Activated CD8-positive, alpha-beta memory T cell treated with anti-CD3 and anti-CD28 coated beads for 24 hours (primary cell): ENCODE measurements at places on chromosomes 4 and X.

- DNase-seq, result no peak
These were observed 7.0 kb upstream of the FATE1 start for GRCh38 chrX:151708821-151709220.

DNA sequence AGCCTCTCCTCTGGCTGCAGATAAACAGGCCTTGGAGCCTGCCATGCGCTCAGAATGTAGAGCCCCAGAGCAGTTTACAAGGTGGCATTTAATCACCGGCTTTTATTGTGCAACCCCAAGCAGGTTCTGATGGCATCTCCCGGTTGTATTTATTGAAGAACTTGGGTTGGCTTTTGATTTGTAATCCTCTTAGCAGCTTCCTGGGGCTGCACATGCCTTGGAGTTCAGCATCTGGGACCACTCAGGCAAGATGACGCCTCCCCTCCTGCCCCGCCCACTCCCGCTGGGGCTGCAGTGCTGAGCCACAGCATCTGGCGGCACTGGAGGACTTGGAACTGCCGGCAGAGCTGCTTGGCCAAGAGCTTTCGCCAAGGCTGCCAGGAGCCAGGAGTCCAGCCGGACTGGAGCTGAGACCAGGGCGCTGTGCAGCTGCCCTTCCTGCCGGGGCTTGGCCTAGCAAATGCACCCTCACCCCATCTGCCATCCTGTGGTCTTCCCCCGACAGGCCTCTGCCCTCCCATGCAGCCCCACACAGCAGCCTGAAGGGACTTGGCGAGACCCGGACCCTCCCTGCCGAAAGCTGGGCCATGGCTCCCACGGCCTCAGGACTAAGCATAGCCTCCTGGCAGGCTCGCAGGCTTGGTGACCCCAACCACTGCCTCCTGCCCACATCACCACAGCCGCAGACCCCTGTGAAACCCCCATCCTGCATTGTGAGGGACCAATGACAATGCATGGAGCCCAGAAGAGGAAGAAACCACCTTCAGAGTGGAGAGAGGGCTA is 5.4 kb downstream of the HTRA3 start:
- DNase-seq, result no peak

GRCh38 chr4:185112104-185112503 is 31.0 kb upstream of the SLC25A4 start:
- no peak for DNase-seq

- DNase-seq, result no peak
These were observed 1889.4 kb downstream of the C4orf33 start for GRCh38 chr4:130985371-130985770.

GRCh38 chr4:62191451-62192240 is 991.5 kb downstream of the ADGRL3 start:
- no peak for DNase-seq

GRCh38 chr4:94452476-94453371 is 982 bp downstream of the PDLIM5 start:
- peak; percentile 64 for DNase-seq

DNA sequence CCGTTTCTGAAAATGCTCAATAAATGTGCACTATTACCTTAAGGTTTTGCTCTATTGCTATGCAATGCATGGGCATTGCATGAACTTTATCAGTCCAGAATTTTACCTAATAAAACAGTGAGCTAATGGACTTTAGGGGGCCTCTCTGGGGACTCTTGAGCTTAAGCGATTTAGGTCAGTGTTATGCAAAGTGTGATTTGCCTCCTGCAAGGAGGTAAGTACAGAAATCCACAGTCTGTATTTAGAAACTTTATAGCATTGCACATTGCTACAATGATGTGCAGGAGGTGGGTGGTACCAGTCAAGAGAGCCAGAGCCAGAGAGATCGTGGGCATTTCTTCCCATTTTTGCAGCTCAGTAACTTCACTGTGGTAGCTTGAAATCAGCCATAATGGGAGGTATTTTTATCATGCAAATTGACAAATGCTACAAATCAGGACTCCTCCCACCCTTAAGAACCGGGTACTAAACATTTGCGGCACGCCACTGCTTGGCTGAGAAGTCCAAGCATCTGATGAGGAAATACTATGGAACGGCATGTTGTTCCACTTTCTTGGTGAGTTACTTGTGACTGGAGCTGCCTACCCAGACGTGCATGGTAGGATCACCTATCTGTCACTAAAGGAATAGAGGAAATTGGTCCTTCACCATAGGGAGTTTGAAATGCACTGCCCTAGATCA is 174.6 kb upstream of the PGRMC2 start:
- DNase-seq, result no peak

DNA sequence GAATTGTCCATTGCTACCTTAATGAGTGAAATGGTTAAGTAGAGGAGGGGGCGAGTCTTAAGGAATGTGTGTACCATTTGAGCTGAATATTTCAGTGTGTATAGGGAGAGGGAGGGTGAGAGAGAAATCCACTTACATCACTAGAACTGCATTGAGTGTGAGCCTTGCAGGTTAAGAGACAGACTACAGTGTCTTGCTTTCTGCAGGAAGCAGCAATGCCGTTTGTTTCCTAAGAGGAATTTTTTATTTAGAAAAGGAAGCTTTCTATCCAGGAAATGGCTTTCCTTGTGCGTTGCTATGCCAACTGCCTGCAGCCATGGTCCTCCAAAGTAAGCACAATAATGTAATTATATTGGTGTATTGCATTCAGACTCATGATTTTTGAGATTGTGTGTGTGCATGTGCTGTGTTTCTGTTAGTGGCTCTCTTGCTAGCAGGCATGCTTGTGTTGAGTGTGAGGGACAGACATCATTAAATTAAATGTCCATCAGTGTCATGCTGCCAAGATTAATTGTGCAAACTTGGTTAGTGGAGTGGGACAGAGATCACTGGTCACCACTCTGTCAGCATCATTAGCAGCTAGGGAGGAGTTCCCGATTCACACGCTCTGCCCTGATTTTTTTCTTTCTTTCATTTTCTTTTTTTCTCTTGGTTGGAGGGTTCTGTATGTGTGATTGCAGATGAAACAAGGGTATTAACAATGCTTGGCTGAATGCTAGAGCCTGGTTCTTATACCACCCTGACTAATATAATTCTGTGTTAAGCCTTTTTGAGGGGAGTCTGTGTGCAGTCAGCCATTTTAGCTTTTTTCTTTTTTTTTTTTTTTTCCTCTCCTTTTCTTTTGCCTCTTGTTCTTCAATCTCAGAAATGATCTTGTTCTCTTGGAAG is 164.3 kb downstream of the RAPGEF2 start:
- DNase-seq, result no peak

GRCh38 chrX:150898343-150899190 is at the start of gene CD99L2:
TSS of gene CD99L2 (minus strand) at chrX:150898668. CDS start at chrX:150898588, 80 bp downstream.
- DNase-seq, result peak; percentile 96

- no peak for DNase-seq
These were observed 905 bp upstream of the GALNTL6 start for GRCh38 chr4:171812333-171812664.

- DNase-seq, result no peak
These were observed 4.5 kb downstream of the CYSLTR1 start for GRCh38 chrX:78322863-78323262.

GRCh38 chr4:39713691-39714090 is 15.8 kb downstream of the UBE2K start:
- no peak for DNase-seq

DNA sequence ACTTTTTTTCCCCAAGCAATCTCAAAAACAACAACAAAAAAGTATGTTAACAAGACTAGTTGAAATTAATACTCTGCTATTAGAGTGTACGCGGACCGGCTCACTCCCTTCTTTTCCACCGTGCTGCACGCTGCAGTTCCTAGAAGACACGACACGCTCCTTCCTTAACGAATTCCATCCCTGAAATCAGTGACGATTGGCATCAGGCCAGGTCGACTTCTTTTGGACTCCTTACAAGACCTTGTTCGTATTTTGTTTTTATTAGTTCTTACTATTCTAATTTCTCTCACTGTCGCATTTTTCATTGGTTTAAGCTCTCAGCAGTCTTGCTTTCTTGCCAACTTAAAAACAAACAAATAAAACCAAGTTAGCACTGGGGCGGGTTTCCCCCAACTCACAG is 175.8 kb upstream of the PITX2 start:
- DNase-seq, result no peak

GRCh38 chr4:153834901-153835300 is 46.0 kb upstream of the SFRP2 start:
- DNase-seq, result no peak

DNA sequence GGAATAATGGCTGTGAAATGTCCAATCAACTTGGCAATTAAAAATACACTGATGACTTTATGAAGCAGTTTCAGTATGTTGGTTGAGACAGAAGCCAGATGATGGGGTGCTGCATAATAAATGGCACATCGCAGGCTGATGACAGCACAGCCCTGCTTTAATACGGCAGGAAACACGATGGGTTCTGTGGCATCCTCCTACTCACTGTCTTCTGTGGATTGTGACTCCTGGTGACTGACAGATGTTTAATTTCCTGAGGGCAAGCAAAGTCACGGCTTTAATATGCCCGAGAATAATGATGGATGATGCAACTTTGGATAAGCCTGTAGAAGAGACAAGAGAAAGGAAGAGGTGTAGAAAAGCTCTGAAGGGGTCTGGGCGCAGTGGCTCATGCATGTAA is 295.4 kb downstream of the TRIML1 start:
- no peak for DNase-seq

DNA sequence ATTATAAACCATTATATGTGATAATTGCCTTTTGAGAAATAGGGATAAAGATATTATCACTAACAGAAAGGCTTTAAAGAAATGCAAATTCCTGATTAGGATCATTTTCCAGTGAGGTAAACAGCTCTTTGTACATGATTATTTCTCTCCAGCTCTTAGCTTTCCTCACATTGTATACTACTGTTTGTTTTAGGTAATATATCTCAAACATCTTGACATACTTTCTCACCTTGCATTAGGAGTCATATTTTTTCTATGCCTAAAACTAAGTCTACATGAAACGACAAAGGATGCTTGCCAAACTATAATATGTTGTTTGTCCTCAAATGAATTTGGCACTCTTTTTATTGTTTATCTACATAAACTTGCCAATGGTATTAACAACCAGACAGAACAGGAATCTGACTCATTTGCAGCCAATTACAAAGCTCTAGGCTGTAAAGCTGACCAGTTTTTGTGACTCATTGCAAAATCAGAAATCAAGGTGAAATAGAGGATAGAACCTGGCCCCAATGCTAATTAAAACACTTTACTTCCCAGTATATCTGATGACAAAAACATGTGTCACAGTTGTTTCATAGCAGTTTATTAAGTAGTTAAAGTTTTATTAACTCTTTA is 107.0 kb downstream of the IQCM start:
- no peak for DNase-seq

- DNase-seq, result no peak
These were observed 1323.4 kb downstream of the C4orf33 start for GRCh38 chr4:130419211-130419975.

- DNase-seq, result no peak
These were observed 2.9 kb upstream of the OTUD5 start for GRCh38 chrX:48960291-48960690.

- DNase-seq, result no peak
These were observed 1825.1 kb upstream of the IGFBP7 start for GRCh38 chr4:58935332-58935731.

DNA sequence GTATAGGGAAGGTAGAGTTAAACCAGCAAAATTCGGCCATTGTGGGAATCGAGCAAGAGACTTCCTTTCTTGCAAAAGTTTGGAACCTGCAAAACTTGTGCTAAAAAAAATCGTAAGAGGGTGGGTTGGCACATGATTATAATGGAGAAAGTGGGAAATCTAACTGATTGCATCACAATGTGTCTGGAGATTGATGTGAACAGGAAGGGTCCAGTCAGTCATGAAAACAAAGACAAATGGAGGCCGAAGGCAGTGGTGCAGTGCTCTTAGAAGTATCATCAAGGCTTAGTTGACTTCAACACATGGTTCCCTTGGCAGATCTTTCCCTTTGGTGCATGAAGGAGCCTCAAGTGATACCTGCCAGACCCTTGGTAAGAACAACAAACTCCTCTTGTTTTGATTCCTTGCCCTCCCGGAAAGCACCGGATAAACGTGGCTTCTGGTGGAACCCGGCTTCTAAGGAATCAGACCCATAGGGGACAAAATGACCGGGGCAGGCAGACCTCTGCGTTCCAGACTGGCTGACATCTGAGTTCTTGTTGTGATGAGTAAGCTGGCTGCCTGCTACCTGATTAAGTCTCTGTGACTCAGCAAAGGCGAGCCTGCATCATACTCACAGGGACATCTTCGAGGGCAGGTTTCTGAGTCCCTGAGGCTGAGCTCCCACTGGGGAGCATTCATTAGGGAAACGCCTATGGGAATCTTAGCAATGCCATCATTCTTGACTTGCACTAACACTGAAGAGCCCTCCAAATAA is 87.7 kb upstream of the MAP3K15 start:
- DNase-seq, result no peak

DNA sequence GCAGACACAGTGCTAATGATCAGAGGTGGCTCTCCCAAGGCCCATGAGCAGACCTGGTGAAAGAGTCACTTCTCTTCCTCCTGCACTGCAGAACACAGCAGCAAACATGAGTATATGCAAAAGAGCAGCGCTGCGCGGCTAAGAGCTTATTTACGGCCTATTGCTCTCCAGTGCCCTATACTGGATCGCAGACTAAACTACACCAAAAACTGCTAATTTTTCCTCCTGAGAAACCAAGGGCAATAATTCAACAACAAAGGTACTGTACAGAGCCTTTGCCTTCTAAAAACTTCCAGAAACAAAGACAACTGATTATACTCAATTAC is 702.5 kb downstream of the ARAP2 start:
- DNase-seq, result no peak

DNA sequence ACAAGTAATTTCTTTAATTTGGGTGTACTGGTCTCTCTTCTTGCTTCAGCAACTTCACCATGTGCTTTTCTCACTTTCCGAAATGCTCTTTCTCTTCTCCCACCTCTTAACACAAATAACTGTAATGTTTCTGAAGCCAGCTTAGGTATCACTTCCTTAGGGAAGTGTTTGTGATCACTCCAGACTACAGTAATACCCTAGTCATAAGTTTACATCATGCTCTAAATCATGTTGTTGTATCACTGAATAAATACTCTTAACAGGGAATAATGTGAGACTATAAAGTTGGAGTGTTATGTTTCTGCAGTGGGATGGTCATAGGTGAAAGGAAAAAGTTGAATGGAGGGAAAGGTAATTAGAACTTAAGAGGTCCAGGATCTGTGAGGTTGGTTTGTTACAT is 712.3 kb downstream of the C4orf33 start:
- no peak for DNase-seq

DNA sequence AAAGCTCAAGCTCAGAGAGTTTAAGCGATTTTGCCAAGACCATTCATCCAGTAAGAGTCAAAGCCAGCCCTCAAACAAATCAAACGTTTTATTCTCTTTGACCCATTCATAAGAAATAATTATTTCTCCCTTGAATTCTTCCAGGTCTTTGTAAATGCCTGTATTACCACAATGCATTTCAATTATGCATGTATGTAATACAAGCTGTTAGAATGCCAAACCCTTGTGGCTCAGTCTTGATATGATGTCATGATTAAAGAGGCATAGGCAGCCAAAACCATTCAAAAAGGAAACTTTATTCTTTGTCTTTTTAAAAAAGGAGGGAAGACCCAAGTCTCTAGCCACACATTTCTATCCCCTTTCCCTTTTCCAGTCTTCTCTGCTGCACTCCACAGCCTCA is 56.5 kb upstream of the PGM2 start:
- DNase-seq, result no peak
